Left colon (tissue), 2 donors: ENCODE measurements at places on chromosomes 11 and 22.
A peak's percentile ranks its signal among the peaks of the same experiment; 100 is the strongest.

DNA sequence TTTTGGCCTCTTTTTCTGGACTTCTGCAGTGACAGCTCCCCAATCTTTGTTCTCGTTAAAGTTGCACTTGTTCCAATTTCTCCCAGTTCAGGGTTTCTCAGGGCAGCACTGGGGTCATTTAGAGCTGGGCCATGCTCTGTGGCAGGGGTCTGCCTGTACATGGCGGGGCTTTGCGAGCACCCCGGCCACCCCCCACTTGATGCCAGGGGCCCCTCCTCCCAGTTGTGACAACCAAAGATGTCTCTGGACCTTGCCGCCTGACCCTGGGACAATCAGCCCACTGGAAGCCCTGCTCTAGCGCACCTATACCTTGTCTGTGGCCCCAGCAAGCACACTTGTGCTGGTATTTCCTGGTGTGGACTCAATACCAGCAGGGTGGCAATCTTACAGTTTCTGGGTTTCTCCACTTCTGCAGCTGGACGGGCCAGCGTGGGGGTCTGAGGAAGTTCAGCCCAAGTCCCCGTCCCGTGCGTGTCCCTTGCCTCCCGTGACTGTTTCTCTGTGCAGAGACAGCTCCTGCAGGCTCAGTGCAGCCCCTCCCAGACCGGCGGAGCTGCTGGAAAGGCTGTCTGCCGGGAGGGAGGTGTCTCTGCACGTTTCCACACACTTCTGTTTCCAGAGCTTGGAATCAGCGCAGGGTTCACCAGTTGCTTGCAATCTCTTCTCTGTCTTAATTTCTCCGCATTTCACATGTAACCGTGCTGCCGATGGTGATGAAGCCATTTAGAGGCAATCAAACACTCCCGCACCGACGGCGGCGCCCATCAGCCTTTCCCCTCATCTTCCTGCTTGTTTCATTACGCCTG, 1328.9 kb downstream of the BRD1 start:
- no peak for DNase-seq

DNA sequence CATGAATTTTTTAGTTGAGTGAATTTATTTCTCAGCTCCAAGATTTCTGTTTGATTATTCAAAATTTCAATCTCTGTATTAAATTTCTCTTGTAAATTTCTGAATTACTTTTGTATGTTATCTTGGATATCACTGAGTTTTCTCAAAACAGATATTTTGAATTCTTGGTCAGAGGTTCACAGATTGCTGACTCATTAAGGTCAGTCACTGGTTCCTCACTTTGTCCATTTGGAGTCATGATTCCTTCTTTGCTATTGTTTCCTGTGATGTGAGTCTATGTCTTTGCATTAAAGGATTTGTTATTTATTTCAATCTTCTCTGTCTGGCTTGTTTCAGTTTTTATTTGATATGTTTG, 10.2 kb upstream of the IL17RA start:
- DNase-seq: no peak

DNA sequence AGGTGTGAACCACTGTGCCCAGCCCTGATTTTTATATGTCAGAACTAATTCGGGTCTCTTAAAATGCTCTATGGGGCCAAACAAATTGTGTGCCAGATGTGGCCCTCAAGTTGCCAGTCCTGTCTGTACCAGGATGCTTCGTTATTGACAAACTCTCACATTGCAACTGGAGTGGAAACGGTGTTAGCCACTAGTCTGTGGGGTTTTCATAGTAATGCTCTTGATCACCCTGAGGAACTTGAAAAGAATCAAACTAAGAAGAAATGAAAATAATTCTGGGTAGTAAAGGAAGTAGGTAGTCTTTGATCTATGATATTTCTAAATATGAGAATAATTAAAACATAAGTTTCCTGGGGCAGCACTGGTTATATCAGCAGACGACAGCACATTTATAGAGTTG, 67.3 kb upstream of the ADSL start:
- DNase-seq: no peak

- DNase-seq: no peak
Observed at GRCh38 chr11:120532832-120533196, 21.3 kb downstream of the GRIK4 start.

DNA sequence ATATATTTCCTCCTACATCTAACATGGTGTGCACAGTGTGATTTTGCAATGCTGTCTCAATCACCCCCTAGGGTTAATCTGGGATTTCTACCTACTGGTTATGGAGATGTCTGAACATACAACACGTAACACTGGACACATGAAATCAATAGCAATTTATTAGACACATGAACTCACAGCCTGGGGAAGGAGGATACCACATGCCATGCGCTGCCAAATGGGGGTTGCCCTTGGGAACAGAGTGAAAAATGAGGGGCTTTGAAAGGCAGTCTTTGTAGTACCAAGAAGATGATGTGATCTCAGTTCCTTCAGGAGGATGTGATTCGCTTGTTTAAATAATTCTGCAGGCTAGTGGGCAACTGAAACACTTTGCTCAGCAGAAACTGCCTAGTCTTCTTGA, 253.6 kb upstream of the LRRC4C start:
- no peak for DNase-seq

DNA sequence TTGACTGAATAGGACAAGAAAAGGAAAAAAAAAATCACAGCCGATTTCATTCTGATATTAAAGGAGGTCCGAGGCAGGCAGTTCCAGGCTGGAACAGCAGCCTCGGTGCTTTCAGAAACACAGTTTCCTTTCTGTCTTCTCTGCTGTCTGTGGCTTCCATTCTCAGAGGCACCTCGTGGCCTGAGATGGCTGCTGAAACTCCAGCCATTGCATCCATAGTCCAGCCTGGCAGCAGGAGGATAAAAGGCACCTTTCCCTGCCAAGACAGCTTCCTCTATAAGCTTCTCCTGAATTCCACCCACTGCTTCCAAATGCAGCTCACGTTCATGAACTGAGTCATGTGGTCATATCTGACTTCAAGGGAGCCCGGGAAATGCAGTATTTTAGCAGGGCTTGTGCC, 390.5 kb downstream of the TBC1D22A start:
- no peak for DNase-seq

DNA sequence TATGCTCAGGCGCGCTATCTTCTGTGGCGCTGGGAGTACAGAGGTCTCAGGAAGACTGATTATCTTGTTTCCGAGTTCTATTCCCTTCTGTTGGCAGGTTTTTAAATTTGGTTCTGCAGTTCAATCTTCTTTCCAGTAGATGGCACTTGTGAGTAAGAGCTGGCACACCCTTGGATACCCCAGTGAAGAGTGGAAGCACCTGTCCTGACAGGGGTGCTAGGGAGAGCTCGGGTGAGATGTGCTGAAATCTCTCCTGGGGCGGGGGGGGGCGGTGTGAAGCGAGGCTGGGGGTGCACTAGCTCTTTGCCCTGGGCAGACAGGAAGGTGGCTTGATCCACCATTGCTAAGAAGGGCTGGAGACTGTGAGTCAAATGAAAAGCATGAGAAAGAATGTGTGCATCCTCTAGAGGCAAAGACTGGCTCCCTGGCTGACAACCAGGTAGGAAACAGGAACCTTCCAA, 679.9 kb upstream of the CCDC179 start:
- DNase-seq: no peak

- no peak for DNase-seq
Observed at GRCh38 chr11:6670202-6670830, 12.8 kb downstream of the MRPL17 start.

DNA sequence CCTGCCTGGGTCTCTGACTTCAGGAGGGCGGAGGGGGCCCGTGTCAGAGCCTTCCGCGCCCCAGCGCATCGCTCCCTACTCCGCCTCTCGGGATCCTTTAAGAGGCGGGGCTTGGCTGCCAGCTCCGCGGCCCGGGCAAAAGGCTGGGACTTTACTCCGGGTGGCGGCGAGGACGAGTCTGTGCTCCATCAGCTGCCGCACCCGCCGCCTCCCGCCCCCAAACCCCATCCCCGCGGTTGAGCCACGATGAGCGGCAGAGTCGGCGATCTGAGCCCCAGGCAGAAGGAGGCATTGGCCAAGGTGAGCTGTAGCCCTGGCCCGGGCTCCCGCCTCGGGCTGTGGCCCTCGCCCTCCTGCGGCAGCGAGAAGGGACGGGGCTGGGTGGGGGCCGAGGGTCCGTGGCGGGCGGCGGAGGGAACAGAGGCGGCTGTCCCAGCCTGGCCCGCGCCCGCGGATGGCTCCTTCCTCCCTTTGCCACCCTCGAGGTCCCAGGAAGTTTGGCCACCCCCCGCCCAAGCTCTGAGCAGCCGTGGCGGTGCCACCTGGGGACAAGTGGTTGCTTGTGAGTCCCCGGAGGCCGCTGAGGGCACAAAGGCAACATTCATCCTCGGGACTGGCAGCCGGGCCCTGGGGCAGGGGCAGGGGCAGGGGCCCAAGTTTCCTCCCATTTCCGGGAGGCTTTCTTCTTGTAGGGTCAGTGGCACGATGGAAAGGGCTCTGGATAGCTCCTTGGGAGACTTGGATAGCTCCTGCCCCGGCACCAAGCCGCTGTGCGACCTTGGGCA, at the start of gene SEC14L2:
TSS of gene SEC14L2 (plus strand) at position 148 of the 785 bp plus-strand sequence. CDS start at position 247, 99 bp downstream.
- DNase-seq: peak; percentile 79

- DNase-seq: no peak
Observed at GRCh38 chr22:33883961-33884808, 36.1 kb downstream of the LARGE1 start.

DNA sequence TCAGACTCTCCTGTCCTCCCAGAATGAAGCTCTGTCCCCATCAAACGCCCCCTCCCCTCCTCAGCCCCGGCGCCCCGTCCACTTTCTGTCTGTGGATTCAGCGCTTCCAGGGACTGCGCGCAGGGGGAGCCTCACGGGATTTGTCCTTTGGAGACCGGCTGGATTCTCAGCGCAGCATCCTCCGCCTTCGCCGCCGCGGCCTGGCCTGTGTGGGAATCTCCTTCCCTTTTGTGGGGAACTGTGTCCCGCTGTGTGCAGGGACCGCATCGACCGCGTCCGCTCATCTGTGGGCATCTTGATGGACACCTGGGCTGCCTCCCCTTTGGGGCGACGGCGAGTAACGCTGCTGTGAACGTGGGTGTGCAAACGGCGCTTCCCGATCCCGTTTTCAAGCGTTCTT, 1.1 kb upstream of the SCT start:
- DNase-seq: peak; percentile 9

DNA sequence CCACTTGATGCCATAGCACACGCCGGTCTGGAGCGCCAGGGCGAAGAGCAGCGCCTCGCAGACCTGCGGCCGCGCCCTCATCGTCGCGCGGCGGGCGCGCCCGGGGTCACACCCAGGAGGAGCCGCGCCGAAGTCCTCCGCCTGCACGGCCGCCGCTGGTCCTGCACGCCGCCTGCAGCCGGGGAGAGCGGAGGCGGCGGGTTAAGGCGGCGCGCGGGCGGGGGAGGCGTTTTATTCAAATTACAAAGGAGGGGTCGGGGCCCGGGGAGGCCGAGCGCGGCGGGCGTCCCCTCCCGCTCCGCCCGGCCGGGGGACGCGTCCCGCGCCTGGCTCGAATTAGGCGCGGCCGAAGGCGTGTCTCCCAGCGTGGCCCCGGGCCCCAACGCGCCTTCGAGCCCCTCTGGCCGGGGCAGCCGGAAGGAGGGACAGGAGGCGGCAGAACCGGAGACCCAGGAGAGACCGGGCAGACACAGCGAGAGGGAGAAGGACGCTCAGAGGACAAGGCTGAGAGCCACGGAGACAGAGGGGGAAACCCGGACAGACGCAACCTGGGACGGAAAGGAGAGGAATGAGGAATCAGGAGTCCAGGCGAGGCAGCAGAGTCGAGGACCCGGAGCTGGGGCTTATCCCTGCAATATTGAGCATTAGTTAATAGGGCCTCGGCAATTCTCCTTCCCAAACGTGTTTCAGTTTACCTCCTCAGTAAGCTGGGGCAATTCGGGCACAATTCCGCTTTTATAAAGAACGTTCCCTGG, at the start of gene WNT11:
TSS of gene WNT11 (minus strand) at position 176 of the 755 bp plus-strand sequence. CDS start at position 81, 95 bp downstream.
- peak; percentile 77 for DNase-seq

GRCh38 chr22:44661070-44661469, 40.9 kb upstream of the PRR5 start:
- DNase-seq: no peak

DNA sequence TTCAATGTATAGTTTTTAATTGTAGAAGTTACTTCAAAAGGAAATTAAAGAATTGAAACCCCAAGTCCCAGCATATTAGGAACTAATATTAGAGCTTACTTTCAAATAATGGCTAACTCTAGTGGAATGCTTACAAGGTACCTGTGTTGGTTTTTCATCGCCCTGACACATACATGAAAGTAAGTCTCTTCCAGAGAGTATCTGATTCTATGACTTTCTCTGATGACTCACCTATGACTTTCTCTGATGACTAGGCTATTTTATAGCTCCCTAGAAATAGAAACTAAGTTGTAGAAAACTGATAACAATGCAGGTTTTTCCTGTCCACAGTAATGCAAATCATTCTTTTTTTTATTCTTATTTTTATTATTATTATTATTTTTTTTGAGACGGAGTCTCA, 33.6 kb upstream of the MMP7 start:
- no peak for DNase-seq

DNA sequence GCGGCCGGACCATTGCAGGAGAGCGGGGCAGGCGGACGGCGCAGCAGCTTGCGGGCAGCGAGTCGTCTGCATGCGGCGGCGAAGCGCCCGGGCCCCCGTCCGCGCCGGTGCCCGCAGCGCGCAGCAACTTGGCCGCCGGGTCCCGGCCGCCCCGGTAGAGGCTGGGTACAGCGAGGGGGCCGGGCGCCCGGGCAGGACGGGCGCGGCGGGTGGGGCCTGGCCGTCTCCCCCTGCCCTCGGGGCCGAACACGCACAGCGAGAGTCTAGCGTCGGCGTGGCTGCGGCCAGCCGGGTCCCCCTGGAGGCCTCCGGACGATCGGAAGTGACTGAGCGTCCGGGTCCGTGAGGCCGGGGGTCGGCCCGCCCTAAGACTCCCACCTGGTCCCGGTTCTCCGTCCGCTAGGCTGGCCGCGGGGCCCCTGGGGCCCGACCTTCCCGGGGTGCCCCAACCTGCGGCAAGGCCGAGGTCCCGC, 775 bp upstream of the TRABD start:
- no peak for DNase-seq

DNA sequence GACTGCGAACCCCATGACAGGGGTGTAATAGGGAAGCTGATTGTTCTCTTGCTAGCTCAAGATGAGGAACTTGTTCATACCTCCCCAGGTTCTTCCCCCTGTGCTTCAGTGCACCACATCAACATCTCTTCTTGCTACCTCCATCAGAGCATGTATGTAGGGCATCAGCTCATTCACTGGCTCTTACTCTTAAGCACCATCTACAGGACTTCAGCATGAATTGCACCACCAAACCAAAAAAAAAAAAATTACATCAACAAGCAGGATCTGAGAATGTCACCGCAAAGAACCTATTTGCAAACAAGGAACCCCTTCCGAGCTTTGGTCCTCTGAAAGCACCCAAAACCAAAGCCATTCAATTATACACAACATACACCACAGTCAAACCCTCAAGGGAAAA, 2226.5 kb upstream of the RAG2 start:
- no peak for DNase-seq

- no peak for DNase-seq
Observed at GRCh38 chr11:72832301-72833082, 18.3 kb downstream of the ATG16L2 start.

DNA sequence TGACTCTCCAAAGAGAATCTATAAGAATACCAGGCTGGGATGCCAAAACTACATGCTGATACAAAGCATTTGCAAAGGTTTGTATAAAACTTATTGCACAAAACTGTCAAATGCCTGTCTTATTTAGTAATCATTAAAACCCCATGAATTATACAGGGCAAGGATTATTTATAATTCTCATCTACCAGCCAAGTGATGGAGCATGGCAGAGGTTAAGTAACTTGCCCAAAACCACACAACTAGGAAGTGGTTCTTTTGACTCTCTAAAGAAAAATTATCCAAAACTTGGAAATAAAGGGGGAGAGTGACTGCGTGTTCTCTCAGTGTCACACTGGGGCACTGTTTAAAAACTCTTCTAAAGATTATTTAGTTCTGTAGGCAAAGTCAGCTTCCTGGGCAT, 17.4 kb upstream of the CLMP start:
- DNase-seq: no peak

- DNase-seq: no peak
Observed at GRCh38 chr22:18152519-18152918, 2.5 kb downstream of the USP18 start.
